Ureter (tissue), 1 donor: ENCODE measurements at places on chromosomes 13 and 19. TPM values are rescaled to one million over a fixed set of nuclear protein-coding genes. Genes with fewer than 3 reads are reported as not detected.

DNA sequence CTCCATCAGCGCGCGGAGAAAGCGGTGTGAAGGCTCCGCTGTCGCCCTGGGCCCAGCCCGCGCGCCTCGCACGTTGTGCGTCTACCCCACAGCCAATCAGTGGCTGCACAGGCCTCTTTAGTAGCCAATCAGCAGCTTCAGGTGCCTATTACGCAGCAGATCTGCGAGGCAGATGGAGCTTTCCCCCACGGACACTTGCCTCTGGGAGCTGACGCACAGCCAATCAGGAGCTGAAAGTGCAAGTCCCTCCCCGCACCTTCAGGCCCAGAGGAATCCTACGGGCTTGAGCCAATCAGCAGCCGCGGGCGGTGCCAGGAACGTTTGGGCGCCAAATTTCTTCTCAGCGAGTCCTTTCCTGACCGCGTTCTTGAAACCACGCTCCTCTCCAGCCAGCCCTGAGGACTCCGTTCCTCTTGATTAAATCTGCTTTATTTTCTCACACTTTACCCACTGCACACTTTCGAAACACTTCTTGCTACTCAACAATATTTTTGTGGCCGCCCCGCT, 39.9 kb downstream of the SIGLEC7 start:
- no peak for DNase-seq

DNA sequence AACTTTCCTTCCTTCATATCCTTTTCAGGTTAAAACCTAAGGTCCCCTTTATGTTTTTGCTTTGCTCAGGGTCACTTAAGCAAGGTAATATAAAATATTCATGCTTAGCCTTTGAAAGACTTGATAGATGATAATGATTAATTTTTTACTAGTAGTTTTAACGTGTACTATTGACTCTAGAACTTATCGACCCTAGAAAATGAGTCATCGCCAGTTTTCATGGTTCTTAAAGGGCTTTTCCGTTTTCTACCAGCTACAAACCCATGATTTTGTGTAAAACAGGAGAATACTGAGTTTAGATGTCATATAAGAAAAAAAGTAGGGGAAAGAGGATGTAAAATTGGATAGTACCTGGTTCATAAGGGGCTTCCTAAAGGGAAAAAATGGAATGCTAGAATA, 75.7 kb downstream of the DHRS12 start:
- DNase-seq: no peak

GRCh38 chr13:110344320-110344719, 37.2 kb downstream of the COL4A2 start:
- DNase-seq: no peak

DNA sequence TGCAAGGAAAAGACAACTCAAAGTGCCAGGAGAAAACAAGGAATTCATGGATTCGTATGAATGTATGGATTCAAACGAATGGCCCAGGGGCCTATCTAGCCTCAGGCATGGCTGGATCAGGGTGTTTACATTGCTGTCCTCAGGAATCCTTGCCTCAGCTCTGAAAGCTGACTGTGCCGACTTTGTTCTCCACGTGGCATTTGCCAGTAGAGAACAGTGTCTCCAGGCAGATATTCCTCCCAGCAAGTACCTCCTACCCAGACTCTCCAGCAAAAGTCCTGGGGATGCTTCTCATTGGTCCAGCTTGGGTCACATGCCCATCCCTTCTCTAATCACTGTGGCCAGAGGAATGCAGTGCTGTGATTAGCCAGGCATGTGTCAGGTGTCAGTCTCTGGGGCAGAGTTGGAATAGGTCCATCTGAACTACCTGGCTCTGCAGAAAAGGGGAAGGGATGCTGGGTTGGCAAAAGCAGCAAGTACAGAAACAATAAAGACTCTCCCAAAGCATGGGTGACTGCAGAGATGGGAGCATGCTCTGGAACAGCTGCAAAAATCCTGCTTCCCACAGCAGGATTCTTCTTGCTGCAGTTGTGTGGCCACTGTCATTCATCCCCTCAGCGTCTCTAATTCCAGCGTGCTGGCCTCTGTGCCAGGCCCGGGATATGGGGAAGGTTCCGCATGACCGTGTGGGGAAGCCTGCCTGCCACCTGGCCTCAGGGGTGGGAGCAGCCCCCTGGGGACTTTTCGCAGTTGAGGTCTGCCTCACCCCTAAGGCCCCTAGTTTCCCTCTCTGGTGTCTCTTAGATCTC, 30.0 kb downstream of the CCNE1 start:
- DNase-seq: no peak

GRCh38 chr13:43783820-43784219, 3.0 kb downstream of the ENOX1 start:
- no peak for DNase-seq

- DNase-seq: no peak
Measured at GRCh38 chr13:103022336-103022735, 43.9 kb downstream of the SLC10A2 start.

DNA sequence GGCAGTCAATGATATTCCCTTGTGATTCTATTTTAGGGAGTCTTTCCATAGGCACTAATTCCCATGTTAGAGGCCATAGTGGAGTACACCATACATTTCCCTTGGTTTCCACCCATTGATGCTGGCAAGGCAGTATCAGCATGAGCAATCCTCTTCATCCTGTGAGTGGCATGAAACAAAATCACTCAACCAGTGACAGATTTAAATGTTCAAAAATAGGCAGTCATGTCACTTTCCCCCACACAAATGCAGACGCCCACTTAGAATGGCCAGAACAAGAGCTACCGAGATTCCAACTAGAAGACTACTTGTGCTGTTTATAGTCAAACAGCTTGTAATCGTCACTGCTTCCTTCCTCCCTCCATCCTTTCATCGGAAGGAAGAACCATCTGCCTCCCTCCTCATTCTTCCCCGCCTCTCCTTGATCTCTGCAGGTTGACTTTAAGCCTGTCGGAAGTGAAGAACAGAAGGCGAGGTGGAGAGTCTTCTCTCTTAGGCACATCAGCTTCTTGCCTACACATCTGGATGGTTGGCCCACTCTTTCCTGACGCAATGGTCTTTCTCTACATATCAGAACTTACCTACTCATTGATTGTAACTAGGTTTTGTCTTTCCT, 22.6 kb downstream of the RASL11A start:
- no peak for DNase-seq

The KL gene
- total RNA-seq: 3.6 TPM

The CGB5 gene
- total RNA-seq: 1.1 TPM

The C3 gene
- total RNA-seq: 718 TPM

The MAST1 gene
- total RNA-seq: 0.36 TPM

The NLRP12 gene
- total RNA-seq: 0.31 TPM
